Cerebellar nuclear complex (tissue), 1 donor: ENCODE measurements at places on chromosomes 6 and 20.

- DNase-seq = no peak
Observed at GRCh38 chr6:168139121-168139520, 60.1 kb upstream of the FRMD1 start.

DNA sequence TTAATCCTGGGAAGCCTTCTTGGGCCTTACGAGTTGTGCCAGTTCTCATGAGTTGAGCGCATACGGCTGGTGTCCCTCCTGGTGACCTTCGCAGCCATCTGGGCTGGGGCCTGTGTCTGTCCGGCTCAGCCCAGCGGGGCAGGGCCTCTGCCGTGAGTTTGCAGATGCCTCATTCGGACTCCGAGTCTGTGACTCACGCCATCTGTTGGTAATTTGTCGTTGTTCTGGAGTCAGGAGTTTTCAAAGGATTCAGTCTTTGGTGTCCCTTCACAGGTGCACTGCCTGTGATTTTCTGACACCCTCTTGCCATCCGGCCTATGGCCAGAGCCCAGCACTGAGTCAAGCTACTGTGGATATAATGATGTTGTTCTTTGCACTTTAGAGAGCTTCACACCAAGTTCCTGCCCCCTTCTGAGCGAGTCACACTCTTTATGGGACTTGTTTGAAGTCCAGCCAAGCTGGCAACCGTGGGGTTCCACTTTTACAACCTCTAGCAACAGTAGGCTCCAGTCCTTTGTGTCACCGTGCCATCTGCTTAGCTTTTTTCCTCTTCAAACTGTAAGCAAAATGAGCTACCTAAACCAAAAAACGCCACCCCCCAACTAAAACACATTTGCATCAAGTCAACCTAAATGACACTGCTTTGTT lies 175.6 kb downstream of the AIG1 start:
- DNase-seq = peak; percentile 68

- DNase-seq = no peak
Observed at GRCh38 chr6:154938221-154938580, 56.9 kb upstream of the TIAM2 start.

- no peak for DNase-seq
Observed at GRCh38 chr6:24848461-24848860, 49.7 kb upstream of the ARMH2 start.

- peak; percentile 4 for DNase-seq
Observed at GRCh38 chr20:36886859-36887751, 11.2 kb downstream of the TLDC2 start.

GRCh38 chr20:9488063-9488462 lies 26.3 kb upstream of the LAMP5 start:
- DNase-seq = no peak

DNA sequence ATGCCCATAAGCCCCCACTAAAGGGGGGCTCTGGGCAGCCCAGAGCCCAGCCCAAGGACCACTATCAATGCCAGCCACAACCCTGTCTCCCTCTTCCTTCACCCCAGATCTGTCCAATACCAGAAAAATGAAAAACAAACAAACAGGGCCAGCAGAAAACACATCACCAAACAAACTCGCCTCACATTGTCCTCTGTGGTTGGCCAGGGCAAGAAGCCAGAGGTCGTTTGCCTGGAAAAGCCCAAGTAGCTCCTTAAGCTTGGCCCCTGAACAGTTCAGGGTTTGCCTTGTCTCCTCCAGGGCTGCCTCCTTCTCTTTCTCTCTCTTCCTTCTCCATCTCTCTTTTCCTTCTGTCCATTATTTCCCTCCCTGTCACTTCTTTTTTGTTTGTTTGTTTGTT lies 10.1 kb upstream of the SCUBE3 start:
- no peak for DNase-seq

GRCh38 chr6:128557081-128557480 lies 36.7 kb upstream of the PTPRK start:
- DNase-seq = no peak

DNA sequence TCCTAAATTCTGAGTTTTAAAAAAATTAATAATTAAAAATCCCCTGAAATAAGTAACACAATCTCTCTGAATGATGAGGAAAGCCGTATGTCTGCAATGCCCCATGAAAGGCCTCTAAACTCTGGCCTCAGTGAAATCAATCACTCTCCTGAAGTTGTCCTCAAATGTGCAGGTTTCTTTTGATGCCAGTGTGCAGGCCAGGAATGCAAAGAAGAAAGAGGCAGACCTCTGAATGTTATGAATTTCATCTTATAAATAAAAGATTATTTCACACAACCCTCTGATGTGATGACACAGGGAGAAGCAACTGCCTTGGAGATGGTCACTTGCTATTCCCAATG lies 121.8 kb downstream of the TBXT start:
- no peak for DNase-seq

- DNase-seq = no peak
Observed at GRCh38 chr20:51554538-51555165, 12.1 kb upstream of the NFATC2 start.

GRCh38 chr6:165616116-165616515 lies 46.9 kb downstream of the PDE10A start:
- no peak for DNase-seq

DNA sequence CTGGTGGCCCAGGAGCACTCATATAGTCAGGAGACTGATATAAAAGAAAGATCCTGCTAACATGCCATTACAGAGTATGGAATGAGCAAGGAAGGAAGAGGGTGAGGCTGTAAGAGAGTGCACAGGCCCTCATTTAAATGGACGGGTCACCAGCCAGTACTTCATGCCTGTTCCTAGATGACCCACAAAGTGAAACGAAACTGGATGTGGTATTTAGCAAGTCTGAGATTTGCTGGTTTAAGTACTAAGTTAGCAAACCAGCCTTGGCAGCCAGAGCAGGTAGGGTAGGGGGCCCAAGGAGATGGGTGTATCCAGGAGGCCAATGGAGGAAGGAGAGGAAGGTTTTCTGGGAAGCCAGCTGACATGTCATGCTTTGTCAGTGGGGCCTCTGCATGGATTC lies 15.9 kb downstream of the NT5E start:
- DNase-seq = no peak
